ENCODE measurements at places on chromosomes 2 and 18. TPM values are rescaled to one million over a fixed set of nuclear protein-coding genes. Genes with fewer than 3 reads are reported as not detected.

GRCh38 chr2:11896386-11896785 is 150.0 kb downstream of the LPIN1 start:
- H3K27ac ChIP-seq = no peak overlapping the region
- H3K27me3 ChIP-seq = no peaks in the 10 kb centered on the region
- no peaks in the 10 kb centered on the region for H3K4me1 ChIP-seq
- no peak overlapping the region for H3K4me3 ChIP-seq
- no peaks in the 10 kb centered on the region for H3K36me3 ChIP-seq

- no peaks in the 10 kb centered on the region for H3K27me3 ChIP-seq
- H3K4me3 ChIP-seq = no peak overlapping the region
Measured at GRCh38 chr2:43762286-43762685, 11.6 kb upstream of the DYNC2LI1 start.

CENPA gene
- 1.9 TPM for total RNA-seq

TWIST2 gene
- not detected for total RNA-seq

GRCh38 chr2:241886840-241887447 is 17.4 kb downstream of the RTP5 start:
- peaks cover 1% of the 10 kb centered on the region for H3K4me1 ChIP-seq
- no peak overlapping the region for H3K4me3 ChIP-seq
- no peak overlapping the region for H3K27ac ChIP-seq
- H3K27me3 ChIP-seq = no peaks in the 10 kb centered on the region

DNA sequence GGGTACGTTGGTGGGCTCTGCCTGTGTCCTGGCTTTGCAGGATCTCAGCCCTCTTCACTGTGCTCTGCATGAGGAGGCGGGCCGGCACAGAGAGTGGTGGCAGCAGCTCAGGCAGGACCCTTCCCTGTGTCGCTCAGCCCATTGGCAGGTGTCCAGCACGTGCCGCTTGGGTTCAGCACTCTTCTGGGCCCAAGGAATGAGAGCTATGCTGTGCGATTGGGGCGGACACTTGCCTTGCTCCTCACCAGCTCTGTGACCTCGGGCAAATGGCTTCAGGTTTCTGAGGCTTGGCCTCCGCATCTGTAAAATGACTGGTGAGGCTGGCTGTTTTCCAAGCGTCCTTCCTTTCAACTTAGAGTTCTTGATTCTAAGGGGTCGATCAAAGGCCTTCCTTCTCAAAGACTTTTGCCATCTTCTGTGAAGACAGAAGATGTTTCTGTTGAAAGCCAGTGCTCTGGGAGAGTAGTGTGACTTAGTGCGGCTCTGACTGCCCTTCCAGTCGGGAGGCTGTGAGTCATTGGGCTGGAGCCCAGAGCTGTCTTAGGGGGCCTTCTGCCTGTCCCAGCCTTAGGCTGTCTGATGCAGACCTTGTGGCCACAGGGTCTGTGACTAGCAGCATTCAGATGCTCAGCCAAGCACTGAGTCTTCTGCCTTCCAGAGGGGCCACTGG is 35.6 kb downstream of the GLI2 start:
- DNase-seq = peak; percentile 86
- peaks cover 20% of the 10 kb centered on the region for H3K4me1 ChIP-seq
- no peak overlapping the region for H3K27ac ChIP-seq
- no peaks in the 10 kb centered on the region for H3K36me3 ChIP-seq
- H3K4me3 ChIP-seq = no peak overlapping the region
- H3K27me3 ChIP-seq = no peaks in the 10 kb centered on the region

GRCh38 chr2:181461056-181461997 is 4.1 kb downstream of the ITGA4 start:
- H3K4me1 ChIP-seq = peaks cover 3% of the 10 kb centered on the region
- H3K4me3 ChIP-seq = no peak overlapping the region
- peaks cover 62% of the 10 kb centered on the region for H3K27me3 ChIP-seq
- no peak overlapping the region for H3K27ac ChIP-seq
- no peak for DNase-seq
- H3K36me3 ChIP-seq = no peaks in the 10 kb centered on the region

- no peak overlapping the region for H3K4me3 ChIP-seq
- no peaks in the 10 kb centered on the region for H3K4me1 ChIP-seq
- no peak overlapping the region for H3K27ac ChIP-seq
- no peaks in the 10 kb centered on the region for H3K27me3 ChIP-seq
- DNase-seq = no peak
Measured at GRCh38 chr2:241168366-241168765, 18.1 kb downstream of the PPP1R7 start.

SLC40A1 gene
- 0.80 TPM for total RNA-seq

GAREM2 gene
- 1.2 TPM for total RNA-seq

DNA sequence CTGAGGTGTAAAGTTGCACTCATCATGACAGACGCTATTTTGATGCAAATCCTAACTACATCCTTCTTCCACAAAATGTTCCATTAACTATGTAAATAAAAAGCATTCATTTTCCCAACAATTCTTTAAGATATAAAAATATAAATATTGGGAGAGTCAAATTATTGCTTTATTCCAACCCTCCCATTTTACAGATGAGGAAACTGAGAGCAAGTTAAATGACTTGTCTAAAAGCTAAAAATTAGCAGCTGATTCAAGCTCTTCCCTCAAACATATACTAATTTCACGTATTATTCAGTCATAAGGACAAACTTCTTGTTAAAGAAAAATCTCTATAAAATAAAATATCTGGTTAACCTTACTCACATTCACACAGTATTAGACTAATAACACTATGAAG is 16.8 kb downstream of the KDSR start:
- H3K36me3 ChIP-seq = peaks cover 58% of the 10 kb centered on the region
- H3K4me1 ChIP-seq = no peaks in the 10 kb centered on the region
- DNase-seq = no peak
- H3K27me3 ChIP-seq = no peaks in the 10 kb centered on the region
- no peak overlapping the region for H3K27ac ChIP-seq
- H3K4me3 ChIP-seq = no peak overlapping the region

DNA sequence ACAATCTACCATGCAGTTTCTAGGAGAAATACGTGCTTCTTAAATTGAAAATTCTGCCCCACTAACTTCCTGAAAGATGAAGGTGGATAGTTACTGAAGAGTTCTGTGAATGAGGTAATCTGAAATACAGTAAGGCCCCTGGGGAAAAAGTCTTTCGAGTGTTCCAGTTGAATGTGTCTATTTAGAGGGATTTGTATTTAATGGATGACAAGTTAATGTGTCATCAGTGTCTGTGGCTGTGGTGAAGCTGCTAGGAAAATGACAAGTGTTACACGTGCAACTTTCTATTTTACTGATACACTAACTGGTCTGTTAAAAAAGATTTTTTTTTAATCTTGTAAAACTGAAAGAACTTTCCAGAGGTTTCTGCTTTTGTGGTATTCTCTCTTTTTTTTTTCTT is 384.6 kb downstream of the STK39 start:
- no peak for DNase-seq
- no peaks in the 10 kb centered on the region for H3K27me3 ChIP-seq
- no peak overlapping the region for H3K4me3 ChIP-seq

- no peaks in the 10 kb centered on the region for H3K4me1 ChIP-seq
- no peaks in the 10 kb centered on the region for H3K27me3 ChIP-seq
- no peak for DNase-seq
- H3K36me3 ChIP-seq = no peaks in the 10 kb centered on the region
- no peak overlapping the region for H3K4me3 ChIP-seq
Measured at GRCh38 chr2:216711348-216711747, 16.0 kb upstream of the IGFBP5 start.

DNA sequence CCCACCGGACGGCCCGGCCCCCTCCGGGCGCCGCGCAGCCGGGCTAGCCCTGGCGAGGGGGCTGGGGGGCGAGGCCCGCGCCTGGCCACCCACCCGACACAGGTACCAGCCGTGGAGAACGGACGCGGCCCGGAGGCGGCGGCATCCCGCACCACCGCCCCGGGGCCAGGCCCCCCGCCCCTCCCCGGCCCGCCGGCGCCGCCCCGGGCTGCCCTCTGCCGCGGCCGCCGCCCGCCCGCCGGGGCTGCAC is 405 bp downstream of the SOS1 start:
- peak overlapping the region; percentile 98 for H3K27ac ChIP-seq
- no peak for DNase-seq
- H3K27me3 ChIP-seq = no peaks in the 10 kb centered on the region
- peaks cover 28% of the 10 kb centered on the region for H3K4me1 ChIP-seq

GRCh38 chr18:45688113-45688512 is 35.9 kb upstream of the SLC14A1 start:
- no peak overlapping the region for H3K27ac ChIP-seq
- H3K27me3 ChIP-seq = no peaks in the 10 kb centered on the region
- H3K4me1 ChIP-seq = peaks cover 9% of the 10 kb centered on the region
- no peaks in the 10 kb centered on the region for H3K36me3 ChIP-seq

SDC1 gene
- 13.3 TPM for total RNA-seq

KCNJ13 gene
- total RNA-seq = not detected

- no peaks in the 10 kb centered on the region for H3K4me1 ChIP-seq
- H3K27ac ChIP-seq = no peak overlapping the region
- no peaks in the 10 kb centered on the region for H3K27me3 ChIP-seq
- DNase-seq = no peak
Measured at GRCh38 chr2:133975135-133975534, 278.7 kb upstream of the MGAT5 start.

SAG gene
- total RNA-seq = not detected

LBH gene
- 2,258 TPM for total RNA-seq

- H3K4me1 ChIP-seq = no peaks in the 10 kb centered on the region
- H3K27ac ChIP-seq = no peak overlapping the region
- no peaks in the 10 kb centered on the region for H3K27me3 ChIP-seq
- H3K36me3 ChIP-seq = no peaks in the 10 kb centered on the region
Measured at GRCh38 chr2:171626949-171627348, 60.3 kb upstream of the DYNC1I2 start.

DNA sequence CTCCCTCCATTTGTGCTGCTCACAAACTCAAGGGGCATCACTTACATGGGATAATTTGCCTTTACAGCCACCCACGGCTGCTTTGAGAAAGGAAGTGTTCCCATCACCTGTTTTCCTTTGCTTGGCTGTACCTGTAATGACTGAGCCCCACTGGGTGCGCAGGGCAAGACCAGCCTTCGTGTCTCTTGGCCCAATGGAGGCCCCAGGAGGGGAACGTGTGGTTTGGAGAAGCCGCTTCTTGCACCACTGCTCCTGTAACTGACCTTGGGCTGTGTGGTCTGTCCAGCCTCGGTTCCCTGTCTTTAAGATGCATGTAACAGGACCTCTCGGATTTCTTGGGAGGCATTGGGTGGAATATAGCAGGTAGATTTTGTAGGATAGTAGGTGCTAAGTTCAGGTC is 41.1 kb downstream of the LDLRAD4 start:
- no peak overlapping the region for H3K27ac ChIP-seq
- H3K4me1 ChIP-seq = peaks cover 4% of the 10 kb centered on the region
- DNase-seq = no peak
- no peaks in the 10 kb centered on the region for H3K36me3 ChIP-seq

- DNase-seq = peak; percentile 43
- no peaks in the 10 kb centered on the region for H3K27me3 ChIP-seq
- H3K27ac ChIP-seq = no peak overlapping the region
- no peaks in the 10 kb centered on the region for H3K36me3 ChIP-seq
- H3K4me3 ChIP-seq = no peak overlapping the region
- no peaks in the 10 kb centered on the region for H3K4me1 ChIP-seq
Measured at GRCh38 chr2:158142568-158143332, 41.1 kb downstream of the UPP2 start.

UGT1A5 gene
- total RNA-seq = not detected

DNA sequence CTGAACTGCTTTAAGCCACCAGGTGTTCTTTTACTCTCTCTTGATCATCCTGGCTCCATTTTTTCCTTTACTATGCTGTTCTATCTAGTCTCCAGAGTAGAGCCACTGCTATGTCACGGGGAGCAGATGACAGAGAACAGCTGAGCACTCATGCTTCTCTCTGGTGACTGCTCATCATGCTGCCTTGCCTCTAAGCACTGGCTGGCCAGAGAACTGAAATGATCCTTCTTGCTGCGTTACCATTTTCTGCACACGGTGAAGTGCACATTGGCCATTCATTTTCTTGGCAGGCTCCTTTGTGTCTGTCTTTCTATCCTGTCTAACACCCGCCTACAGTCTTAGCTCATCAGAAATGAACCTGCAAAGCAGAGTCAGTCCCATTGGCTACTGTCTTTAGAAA is 86.0 kb downstream of the KCTD1 start:
- no peaks in the 10 kb centered on the region for H3K36me3 ChIP-seq
- H3K27ac ChIP-seq = no peak overlapping the region
- peaks cover 5% of the 10 kb centered on the region for H3K4me1 ChIP-seq
- H3K4me3 ChIP-seq = no peak overlapping the region
- H3K27me3 ChIP-seq = no peaks in the 10 kb centered on the region

DNA sequence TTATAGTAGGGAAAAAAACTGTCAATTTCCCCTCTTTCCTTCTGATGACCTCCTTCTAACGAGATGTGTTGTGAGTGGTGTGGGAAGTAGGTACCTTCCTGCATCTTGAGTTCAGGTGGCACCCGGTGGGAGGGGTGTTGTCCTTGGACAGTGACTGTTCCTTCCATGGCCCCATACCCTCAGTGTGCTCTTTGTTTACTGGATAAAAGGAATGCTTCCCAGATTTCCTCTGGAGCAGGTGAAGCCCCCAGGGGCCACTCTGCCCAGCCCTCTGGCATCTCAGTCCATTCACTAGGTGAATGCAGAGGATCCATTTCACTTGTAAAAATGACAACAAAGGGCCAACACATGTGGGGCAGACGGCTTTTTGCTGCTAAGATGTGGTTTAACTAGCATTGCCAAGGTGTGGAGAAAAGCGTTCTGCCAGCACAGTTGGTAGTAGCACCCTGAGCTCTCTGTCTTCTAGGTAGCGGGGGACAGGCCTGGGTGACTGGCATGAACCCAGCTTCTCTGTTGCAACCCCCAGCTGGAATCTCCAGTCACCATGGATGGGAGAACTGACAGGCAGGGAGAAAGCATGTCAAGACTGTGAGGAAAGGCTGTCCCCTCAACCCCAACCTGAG is 6.9 kb downstream of the GDF7 start:
- no peak overlapping the region for H3K4me3 ChIP-seq
- H3K36me3 ChIP-seq = no peaks in the 10 kb centered on the region
- H3K27me3 ChIP-seq = peaks cover 62% of the 10 kb centered on the region
- no peaks in the 10 kb centered on the region for H3K4me1 ChIP-seq
- DNase-seq = no peak

MROH2A gene
- 0.12 TPM for total RNA-seq

WBP1 gene
- 174 TPM for total RNA-seq

DNA sequence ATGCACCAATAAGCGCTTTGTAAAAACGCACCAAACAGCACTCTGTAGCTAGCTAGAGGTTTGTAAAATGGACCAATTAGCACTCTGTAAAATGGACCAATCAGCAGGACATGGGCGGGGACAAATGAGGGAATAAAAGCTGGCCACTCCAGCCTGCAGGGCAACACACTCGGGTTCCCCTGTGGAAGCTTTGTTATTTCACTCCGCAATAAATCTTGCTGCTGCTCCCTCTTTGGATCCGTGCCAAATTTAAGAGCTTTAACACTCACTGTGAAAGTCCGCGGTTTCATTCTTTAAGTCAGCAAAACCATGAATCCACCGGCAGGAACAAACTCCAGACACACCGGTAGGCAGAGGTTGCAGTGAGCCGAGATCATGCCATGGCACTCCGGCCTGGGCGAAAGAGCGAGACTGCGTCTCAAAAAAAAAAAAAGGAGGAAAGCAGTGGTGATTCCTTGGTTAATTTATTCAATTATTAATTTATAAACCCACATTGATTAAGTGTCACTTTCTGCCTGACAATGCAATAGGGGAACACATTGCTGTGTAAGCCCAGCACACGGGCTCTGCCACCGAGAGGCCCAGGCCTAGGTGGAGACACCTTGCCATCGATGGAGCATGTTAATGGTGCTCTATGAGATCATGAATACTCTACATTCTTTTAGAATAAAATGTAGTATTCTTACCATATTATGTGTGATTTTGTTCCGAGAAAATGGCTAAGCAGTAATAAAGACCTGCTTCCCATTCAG is 687.6 kb upstream of the HS6ST1 start:
- no peak overlapping the region for H3K27ac ChIP-seq
- no peak for DNase-seq
- no peaks in the 10 kb centered on the region for H3K4me1 ChIP-seq
- H3K4me3 ChIP-seq = no peak overlapping the region
- no peaks in the 10 kb centered on the region for H3K36me3 ChIP-seq

All from cardiac muscle cell (in vitro differentiated cells and primary cell).